ENCODE measurements at places on chromosomes 2 and 18.

DNA sequence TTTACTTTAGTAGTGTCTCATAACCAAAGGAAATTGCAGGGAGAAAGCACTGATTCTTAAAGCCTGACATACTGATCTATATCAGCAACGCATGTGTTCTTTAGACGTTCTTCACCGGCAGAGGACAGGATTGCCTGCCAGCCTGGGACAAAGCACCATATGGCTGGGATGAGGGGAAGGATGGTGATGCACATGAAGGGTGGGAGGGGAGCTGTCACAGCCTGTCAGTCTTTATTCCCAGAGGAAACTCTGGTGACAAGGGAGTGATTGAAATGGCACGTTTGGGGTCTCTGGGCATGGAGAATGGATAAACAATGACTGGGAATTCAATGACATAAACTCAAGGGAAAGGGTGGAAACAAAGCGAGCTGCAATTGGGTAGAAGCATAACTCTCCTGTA, 808.1 kb downstream of the DCC start:
- no peak for DNase-seq

- DNase-seq: no peak
Observed at GRCh38 chr2:126449677-126450076, 206.3 kb upstream of the GYPC start.

DNA sequence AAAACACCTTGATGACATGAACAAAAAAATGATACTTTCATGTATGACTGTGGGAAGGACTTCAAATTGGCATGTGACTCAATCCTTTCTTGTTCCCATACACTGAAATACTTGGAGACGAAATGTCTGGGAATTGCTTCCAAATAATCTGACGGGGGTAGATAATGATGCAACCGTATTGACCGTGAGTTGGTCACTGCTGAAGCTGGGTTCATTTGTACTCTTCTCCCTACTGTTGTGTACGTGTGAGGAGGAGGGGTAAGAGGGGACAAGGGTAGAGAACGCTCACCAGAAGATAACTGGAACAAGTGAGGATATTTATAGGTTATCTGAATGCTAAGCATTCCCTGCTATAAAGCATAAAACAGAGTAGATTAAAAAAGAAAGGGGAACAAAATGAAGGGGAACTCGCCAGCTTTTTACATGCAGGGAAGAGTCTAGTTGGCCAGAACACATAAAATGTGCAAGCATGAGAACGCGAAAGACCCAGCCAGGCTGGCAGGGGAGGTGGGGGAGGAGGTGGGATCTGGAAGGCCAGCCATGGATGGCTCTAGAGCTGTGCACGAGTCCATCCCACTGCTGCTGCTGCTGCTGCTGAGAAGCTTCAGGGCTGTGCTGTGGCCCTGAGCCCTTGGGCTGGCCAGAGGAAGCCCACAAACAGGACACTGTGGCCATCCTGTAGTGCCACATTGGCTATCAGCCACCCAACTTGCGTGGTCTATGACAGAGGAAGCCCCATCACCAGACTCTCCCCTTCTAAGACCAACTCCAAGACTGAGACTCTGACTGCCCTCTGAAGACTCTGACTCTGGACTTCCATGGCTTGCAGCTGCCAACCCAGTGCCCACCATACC, 15.2 kb upstream of the CETN1 start:
- DNase-seq: no peak

GRCh38 chr18:23951206-23951605, 63.3 kb upstream of the TTC39C start:
- no peak for DNase-seq

- no peak for DNase-seq
Observed at GRCh38 chr2:10499911-10500521, 51.9 kb upstream of the ODC1 start.

- no peak for DNase-seq
Observed at GRCh38 chr2:38634684-38635083, 31.2 kb upstream of the GALM start.

DNA sequence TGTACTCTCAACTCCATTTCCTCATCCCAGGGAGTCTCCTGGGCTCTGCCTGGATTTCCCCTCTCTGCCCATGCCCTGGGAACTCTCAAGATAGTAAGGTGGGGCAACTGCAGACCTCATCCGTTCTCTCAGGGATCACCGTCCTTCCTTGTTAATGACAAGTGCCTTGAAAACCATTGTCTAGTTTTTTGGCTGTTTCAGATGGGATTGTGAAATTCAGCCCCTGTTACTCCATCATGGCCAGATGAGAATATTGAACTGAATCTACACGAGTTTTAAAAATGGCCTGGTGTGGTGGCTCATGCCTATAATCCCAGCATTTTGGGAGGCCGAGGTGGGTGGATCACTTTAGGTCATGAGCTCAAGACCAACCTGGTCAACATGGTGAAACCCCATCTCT, 665 bp upstream of the HRH4 start:
- no peak for DNase-seq

DNA sequence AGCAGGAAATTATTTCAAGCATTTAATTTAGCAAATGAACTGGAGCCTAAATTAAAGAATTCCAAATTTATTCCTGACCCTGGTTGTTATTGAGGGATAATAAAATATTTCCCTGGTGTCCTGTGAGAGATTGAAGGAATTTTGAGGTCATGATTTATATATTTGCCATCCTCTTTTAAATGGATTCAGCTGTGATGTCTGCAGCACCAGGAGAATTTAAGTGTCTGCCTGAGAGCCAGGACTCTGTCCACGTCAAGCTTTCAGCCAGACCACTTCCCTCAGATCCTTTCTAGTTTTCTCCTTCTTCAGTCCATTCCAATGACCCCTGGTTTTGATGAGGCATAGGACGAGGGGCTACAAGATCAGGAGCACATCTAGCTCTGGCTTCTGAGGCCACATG, 59.9 kb downstream of the INO80C start:
- DNase-seq: no peak

- no peak for DNase-seq
Observed at GRCh38 chr18:48342581-48342980, 66.6 kb downstream of the ZBTB7C start.

DNA sequence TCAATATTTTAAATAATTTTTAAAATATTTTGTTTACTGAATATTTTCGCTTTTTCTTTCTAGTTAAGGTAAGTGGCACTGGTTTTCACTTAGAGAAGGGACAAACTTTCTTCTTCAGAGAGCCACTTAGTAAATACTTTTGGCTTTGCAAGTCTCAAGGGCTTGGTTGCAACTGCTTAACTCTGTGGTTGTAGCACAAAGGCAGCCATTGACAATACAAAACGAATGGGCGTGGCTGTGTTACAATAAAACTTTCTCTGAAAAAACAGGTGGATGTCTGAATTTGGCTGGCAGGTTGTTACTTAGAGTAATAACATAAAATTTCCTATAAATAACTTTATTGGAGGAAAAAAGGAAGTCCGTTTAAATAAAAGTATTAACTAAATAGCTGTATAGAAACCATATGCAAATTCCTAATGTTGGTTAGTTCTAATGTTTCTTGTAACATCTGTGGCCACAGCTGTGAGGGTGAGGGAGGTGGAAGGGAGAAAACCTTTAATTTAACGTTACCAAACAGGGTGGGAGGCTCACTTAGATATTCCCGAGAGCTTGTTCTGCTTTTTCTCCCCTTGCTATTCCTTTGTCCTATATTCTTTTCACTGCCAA, 62.4 kb upstream of the TNP1 start:
- no peak for DNase-seq

DNA sequence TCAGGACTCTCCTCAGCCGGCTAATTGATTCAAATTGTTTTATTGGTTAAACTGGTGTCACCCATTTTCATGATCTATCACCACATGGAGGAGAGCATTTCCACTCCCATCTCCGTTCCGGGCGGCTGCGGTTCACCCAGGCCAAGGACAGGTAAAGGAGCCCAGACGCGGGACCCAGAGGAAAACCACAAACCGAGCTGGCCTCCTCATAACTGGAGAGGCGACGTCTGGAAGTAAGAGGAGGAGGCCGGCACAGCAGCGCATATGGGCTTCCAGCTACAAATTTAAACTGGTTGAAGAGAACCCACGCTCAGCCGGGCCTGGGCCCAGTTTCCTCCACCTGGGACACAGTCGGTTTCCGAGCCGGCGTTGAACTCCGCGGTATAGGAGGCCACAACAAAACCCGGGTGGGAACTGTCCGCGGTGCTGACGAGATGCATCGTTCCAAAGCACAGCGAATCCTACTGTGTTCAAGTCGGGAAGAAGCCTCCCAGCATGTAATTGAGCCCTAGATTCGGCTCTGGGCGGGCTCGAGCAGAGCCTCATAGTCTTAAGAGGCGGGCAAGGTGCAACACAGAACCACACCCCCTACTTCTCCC, 3.0 kb upstream of the SKOR2 start:
- DNase-seq: no peak

GRCh38 chr18:79801217-79801616, 3.5 kb downstream of the KCNG2 start:
- DNase-seq: no peak

GRCh38 chr18:5982332-5982731, 87.0 kb upstream of the TMEM200C start:
- DNase-seq: no peak

- DNase-seq: no peak
Observed at GRCh38 chr2:23385351-23385747, 370 bp downstream of the KLHL29 start.

GRCh38 chr2:68997401-68997800, 15.6 kb upstream of the ANTXR1 start:
- no peak for DNase-seq

- DNase-seq: no peak
Observed at GRCh38 chr2:19839438-19839837, 62.3 kb downstream of the TTC32 start.

DNA sequence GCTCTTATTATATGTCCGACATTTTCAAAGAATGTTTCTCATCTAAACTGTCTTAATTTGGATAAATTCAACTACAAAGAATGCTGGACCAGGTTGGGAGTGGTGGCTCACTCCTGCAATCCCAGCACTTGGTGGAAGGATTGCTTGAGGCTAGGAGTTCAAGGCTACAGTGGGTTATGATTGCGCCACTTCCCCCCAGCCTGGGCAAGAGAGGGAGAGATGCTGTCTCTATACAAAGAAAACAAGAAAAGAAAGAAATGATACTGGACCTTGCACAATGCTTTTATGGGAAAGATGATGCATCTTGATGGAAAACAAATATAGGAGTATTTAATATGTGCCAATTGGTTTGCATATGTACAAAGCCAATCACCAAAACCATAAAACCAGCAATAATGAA, 296.7 kb downstream of the LPIN1 start:
- DNase-seq: no peak

- DNase-seq: peak; percentile 26
Observed at GRCh38 chr2:73291093-73291460, 2.3 kb downstream of the EGR4 start.

GRCh38 chr2:143732076-143732475, 602.9 kb downstream of the ARHGAP15 start:
- no peak for DNase-seq

DNA sequence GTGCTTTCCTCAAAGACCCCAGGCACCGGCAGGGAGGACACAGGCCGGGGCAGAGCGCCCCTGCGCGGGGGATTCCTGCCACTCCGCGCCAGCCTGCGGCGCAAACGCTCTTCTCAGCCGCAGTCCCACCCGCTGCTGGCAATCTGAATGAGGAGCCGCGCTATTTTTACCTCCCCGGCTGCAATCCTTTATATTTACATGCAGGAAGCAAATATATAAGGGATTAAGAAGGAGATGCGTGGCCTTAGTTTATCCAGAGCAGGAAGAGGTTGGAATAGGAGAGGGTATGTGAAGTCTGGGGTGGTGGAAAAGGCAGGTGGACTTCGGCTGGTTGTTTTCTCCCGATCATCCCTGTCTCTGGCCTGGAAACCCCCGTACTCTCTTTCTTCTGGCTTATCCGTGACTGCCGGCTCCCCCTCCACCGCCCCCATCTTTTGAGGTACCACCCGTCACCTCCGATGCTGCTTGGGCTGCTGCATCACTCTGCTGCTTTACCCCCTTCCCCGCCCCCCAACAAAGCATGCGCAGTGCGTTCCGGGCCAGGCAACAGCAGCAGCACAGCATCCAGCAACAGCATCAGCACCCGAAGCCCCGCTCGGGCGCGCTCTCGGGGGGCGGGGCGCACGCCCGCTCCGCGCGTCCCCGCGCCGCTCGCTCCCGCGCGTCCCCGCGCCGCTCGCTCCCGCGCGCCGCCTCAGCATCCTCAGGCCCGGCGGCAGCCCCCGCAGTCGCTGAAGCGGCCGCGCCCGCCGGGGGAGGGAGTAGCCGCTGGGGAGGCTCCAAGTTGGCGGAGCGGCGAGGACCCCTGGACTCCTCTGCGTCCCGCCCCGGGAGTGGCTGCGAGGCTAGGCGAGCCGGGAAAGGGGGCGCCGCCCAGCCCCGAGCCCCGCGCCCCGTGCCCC, at the start of gene ADAM23:
TSS of gene ADAM23 (plus strand) at position 700 of the 902 bp plus-strand sequence. CDS start 335 bp downstream, outside the sequence.
- DNase-seq: peak; percentile 11

GRCh38 chr2:62197925-62198633, 2.2 kb downstream of the B3GNT2 start:
- no peak for DNase-seq

Data from activated CD4-positive, alpha-beta T cell treated with anti-CD3 and anti-CD28 coated beads for 1 hour (primary cell).